ENCODE measurements at places on chromosomes 7 and 10.

- DNase-seq = no peak
Measured at GRCh38 chr10:56622335-56622973, 261.4 kb upstream of the ZWINT start.

GRCh38 chr7:158358926-158359645, 228.5 kb downstream of the PTPRN2 start:
- no peak for DNase-seq

DNA sequence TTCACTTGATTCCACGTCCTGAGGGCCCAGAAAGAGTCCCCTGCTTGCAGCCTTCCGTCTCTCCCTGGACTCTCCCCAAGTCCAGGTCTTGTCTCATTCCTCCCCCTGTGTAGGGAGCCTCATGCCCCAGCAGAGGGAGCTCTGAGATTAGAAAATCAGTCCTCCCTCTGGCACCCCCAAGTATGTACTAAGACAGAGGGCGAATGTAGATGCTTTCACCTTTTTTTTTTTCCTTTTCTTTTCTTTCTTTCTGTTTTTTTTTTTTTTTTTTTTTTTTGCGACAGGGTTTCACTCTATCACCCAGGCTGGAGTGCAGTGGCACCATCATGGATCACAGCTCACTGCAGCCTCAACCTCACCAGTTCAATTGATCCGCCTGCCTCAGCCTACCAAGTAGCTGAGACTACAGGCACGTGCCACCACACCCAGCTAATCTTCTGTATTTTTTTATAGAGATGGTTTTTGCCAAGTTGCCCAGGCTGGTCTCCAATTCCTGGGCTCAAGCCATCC, 10.3 kb downstream of the SFXN3 start:
- DNase-seq = peak; percentile 77

- no peak for DNase-seq
Measured at GRCh38 chr10:53122281-53122680, 349.7 kb upstream of the MBL2 start.

DNA sequence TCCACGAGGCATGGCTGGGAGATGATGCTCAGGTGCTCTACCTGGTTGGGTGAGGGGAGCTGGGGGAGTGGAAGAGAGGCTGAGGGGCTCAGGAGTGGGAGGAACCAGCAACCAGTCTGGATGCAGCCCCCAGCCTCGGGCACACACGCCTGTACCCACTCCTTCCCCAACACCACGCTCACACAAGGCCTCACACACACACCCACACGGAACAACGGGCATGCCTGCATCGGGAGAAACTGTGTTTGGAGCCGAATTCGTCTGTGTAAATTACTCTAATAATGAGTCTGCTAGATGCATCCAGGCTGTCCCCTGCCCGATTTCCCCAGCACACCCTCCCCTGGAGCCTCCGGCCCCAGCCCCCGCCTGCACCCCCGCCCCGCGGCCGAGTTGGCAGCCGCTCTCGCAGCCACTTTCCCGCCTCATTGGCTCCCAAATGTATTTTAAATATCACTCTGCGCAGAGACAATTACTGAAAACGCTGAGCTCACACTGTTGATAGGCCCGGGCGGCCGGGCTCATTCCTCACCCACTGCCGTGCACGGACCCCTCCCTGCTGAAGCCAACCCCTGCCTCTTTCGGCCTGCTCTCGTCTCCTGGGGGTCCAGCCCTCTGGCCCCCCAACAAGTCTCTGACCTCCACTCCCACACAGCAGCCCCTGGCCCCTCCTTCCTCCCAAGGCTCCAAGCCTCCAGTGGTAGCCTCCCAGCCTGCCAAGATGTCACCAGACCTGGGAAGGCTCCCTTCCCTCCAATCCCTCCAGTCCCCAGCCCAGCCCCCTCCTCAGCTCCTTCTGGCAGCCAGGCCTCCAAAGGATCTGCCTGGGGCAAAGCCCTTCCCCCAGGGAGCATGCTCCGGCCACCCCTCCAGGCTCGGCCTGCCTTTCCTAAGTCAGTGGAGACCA, 11.1 kb downstream of the H2BK1 start:
- DNase-seq = no peak

DNA sequence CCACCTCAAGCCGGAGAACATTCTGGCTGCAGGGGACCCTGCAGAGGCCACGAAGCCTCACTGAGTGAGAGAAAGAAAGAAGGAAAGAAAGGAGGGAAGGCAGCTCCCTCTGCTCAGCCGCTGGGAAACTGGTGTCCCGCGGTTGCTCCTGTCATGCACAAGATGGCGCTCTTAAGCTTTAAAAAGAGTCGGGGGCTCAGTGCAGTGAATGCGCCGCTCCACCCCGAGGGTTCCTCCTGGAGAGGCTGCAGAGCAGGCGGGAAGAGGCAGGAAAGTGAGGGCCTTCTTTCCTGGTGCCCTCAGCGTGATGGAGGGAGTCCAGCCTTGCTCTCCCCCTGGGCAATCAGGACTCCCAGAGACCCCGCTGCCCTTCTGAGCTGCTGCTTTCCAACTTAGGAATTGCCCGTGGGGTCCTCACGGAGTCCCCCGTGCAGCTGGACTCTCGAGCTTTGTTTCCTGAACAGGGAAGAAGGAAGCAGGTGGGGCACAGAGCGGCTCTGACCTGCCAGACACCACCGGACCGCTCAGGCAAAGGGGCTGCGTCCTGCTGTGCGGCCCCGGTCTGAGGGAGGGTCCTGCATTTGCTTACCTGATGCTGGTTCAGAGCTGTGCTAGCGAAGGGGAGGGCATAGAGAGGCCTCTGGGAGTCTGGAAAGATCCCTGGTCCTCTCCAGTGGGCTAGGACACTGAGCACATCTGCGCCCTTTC, 141.9 kb upstream of the MKI67 start:
- DNase-seq = peak; percentile 21

- no peak for DNase-seq
Measured at GRCh38 chr7:105322655-105323277, 66.0 kb downstream of the SRPK2 start.

- no peak for DNase-seq
Measured at GRCh38 chr10:308101-308500, 172.8 kb downstream of the ZMYND11 start.

- DNase-seq = no peak
Measured at GRCh38 chr7:134690614-134691504, 44.2 kb downstream of the BPGM start.
